ENCODE measurements at places on chromosomes 6 and 20.

GRCh38 chr20:43590036-43590391 is 723 bp upstream of the IFT52 start:
- DNase-seq = no peak

DNA sequence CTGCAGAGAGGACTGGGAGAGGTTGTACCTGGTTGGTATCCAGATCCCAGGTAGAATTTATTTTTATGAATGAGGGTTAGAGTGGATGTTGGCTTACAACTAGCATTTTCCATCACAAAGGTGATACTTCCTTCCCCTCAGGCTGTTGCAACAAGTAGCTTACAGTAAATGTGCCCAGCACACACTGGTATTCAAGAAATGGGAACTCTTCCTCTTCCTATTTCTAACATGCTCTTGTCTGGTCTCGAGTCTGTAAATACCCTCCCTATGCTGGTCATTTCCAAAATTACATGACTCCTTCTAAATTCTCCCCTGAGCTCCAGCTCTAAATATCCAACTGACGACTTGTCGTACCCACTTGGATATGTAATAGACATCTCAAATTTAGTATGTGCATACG is 90.1 kb upstream of the FOXC1 start:
- DNase-seq = no peak

DNA sequence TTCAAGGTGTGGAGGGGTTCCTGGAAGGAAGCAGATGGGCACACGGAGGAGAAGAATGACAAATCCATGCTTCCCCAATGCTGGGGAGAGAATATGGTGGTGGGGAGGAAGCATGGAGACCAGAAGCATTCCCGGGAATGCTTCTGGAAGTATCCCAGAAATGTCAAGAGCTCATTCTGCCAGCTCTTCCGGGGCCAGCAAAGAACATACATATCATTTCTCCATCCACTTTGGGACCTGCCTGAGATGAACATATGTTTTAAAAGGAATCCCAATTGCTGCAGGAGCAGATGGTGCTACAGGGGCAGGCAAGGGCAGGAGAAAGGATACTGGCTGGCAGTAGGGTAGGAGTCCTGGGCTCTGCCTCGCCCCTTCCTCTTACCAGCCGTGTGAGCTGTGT is 37.9 kb upstream of the CCDC167 start:
- peak; percentile 88 for DNase-seq

GRCh38 chr6:112717856-112718255 is 370.7 kb downstream of the RFPL4B start:
- no peak for DNase-seq

GRCh38 chr6:109446541-109446940 is 6.0 kb downstream of the SMPD2 start:
- DNase-seq = no peak

GRCh38 chr20:59977086-59977485 is 18.9 kb downstream of the CDH26 start:
- no peak for DNase-seq

- DNase-seq = no peak
Measured at GRCh38 chr6:46751658-46752057, 4.9 kb downstream of the ANKRD66 start.

DNA sequence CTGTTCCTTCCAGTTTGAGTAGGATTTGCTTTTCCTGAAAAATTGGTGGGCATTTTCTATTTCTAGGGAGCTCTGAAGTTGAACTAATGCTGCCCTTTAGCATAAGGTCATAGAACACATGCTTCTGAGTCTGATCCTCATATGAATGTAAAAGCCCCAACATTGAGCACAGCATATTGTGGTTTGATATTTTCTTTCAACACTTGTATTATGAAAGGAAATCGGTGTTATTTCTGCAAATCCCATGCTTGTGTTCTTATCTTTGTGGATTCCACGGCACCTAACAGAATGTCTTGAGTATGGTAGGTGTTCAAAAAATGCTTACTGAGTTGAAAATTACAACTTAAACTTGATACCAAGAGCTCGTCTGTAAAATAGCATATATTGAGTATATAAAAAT is 85.8 kb downstream of the TRMT11 start:
- no peak for DNase-seq

- DNase-seq = no peak
Measured at GRCh38 chr20:47118206-47118605, 223.6 kb downstream of the EYA2 start.

- no peak for DNase-seq
Measured at GRCh38 chr20:25685276-25686080, 11.2 kb downstream of the ZNF337 start.

GRCh38 chr20:50464725-50465650 is 45.2 kb upstream of the PTPN1 start:
- no peak for DNase-seq

GRCh38 chr20:36925234-36925633 is 26.3 kb downstream of the SAMHD1 start:
- no peak for DNase-seq

GRCh38 chr6:89834884-89835792 is 5.5 kb downstream of the CASP8AP2 start:
- no peak for DNase-seq

DNA sequence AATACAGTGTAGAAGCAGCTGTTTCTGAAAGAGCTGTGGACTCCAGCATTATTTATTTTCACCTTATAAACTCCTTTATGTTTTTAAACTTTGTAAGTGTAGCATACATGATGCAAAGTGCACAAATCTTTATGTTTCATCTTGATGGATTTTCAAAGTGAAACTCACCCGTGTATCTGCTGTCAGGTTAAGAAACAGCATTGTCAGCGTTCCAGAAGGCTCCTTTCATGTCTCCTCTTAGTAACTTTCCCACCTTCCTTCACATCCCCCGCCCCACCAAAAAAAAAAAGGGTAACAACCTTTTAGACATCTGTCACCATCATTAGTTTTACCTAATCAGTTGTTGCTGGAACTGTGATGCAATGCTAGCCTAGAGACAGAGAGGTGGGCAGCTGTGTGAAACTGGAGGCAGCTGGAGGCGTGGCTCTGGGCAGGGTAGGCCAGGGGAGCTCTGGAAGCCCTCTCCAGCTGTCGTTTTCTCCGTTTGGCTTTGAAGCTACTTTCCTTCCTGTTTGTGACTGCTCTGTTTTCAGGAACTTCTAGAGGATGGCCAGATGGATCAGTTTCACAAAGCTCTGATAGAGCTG is 7.2 kb downstream of the ACTR5 start:
- peak; percentile 97 for DNase-seq

DNA sequence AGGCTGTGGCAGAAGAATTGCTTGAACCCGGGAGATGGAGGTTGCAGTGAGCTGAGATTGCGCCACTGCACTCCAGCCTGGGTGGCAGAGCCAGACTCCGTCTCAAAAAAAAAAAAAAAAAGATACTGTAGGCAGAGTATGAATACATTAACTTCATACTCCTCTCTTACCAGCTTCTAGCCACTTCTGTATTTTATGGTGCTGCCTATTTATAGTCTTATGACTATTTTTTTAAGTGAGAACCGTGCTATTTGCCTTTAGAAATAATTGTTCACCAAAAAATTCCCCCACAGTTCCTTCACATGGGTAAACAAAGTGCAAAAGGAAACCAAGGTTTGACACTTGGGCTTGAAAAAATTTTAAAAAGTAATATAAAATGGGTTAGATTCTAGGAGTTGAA is 1.5 kb upstream of the SNRNP48 start:
- no peak for DNase-seq

DNA sequence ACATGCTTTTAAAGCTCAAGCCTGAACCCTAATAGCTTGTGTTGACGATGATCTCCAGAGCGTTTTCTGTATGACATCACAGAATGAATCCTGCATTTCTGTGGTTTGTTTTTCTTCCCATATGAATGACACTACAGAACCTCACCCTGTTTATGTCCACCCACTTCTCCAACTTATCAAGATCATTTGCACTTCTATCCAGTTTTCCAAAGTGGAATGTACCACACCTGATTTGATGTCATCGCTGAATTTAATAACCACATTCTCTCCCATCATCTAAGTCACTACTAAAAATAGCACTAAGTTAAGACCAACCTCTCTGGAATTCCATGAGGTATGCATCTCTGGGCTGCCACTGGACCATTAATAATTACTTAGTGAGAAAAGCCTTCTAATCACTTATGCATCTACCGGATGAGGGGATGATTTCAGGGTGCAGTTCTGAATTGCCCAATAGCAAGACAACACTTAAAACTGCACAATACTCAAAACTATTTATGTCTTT is 33.3 kb upstream of the CITED2 start:
- DNase-seq = no peak

DNA sequence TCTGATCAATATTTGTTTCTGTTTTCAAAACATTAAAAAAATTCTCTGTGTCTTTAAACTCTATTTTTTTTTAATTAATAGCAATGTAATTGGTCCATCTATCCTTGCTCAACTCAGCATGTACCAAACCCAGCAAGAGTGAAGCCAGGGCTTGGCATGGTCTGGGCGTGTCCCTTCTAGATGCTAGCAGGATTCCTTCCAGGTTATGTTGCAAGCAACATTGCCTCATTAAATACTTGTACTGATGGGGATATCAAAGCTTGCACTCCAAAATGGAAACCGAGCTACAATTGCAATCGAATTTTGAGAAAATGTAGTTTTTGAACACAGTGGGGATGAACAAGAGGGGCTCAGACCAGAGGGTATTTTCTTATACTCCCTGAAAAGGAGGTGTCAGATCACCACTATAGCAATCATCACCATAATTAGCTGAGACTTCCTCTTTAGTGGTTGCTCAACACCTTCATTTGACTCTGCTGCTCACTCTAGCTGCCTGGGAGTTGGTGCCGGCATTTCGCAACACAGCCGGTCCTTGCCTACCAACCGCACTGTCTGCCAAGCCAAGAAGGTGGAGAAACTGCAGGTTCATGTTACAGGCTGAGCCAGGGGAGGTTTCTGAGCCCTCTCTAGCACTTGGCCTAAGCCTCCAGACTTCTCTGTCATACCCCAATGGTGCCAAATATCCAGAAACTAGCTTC is 67.8 kb upstream of the RALGAPA2 start:
- DNase-seq = peak; percentile 83

- no peak for DNase-seq
Measured at GRCh38 chr6:25006565-25007001, 70.8 kb upstream of the RIPOR2 start.

GRCh38 chr6:47245745-47246371 is 63.8 kb downstream of the TNFRSF21 start:
- DNase-seq = no peak

GRCh38 chr6:44078827-44079671 is 48.2 kb downstream of the MRPL14 start:
- no peak for DNase-seq

GRCh38 chr6:81806793-81807565 is 54.5 kb upstream of the TENT5A start:
- no peak for DNase-seq

DNA sequence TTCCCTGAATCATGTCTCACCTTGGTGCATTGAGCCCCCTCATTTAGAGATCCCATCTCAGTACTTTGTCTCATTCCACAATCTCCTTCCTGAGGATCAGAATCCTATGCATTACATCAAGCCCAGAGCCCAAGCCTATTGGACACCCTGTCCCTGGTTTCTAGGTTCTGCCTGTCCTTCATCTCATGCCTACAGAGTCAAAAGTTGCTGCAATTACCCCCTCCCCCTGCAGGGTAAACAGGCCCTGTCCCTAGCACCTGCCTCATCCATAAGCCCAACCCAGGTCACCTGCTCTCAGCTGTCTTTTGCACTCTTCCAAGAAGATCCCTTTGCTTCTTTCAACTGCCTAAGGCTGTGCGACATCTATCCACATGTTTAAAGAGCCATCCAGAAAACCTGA is 93.9 kb downstream of the SPTLC3 start:
- no peak for DNase-seq

DNA sequence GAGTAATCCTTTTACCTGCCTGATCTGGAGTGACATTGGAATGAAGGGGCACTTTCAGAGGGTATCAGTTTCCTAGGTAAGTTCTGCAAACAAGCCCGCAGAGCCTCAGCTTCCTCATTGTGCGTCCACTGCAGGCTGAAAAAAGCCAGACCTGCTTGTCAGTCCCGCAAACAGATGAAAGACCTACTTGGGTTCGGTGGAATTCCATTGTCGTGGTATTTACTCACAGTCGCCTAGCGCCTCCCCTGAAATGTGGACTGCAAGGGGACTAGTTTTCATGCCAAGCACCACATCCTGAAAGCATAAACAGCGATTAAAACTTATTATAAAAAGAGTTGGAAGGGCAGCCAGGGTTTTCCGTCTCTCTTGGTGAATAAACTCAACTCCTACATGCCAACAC is 121.5 kb downstream of the PAX1 start:
- DNase-seq = no peak

DNA sequence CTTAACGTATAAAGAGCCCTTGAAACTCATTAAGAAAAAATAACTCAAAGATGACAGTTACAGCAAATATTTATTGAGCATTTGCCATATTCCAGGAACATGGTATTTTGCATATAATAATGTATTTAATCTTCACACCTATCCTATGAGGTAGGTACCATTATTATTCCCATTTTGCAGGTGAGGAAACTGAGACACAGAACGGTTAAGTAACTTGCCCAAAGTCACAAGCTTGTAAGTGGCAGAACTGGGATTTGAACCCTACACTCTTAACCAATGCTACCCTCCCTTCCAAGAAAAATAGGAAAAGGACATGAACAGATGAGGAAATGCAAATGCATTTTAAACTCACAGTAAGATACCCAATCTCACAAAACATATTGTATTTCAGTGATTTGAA is 5.3 kb upstream of the UBE2V1 start:
- DNase-seq = no peak

DNA sequence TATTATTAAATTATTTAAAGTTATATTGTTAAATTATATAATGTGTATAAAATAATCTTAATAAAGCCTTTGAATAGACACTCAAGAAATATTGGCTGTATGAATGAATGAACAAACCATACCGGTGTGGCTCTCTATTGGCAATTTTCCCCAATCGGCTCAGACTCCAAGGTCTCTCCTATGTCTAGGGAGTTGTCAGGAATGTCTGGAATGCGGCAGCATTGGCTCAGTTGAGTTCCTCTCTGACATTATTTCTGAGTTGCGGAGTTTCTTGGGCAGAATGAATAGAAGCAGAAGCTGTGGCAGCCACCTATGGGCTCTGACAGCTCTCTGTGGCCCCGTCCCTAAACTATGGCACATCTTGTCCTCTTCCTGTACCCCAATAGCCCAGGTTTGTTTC is 111.0 kb downstream of the SOBP start:
- DNase-seq = no peak

GRCh38 chr20:48717680-48718223 is 110.0 kb downstream of the PREX1 start:
- DNase-seq = no peak

DNA sequence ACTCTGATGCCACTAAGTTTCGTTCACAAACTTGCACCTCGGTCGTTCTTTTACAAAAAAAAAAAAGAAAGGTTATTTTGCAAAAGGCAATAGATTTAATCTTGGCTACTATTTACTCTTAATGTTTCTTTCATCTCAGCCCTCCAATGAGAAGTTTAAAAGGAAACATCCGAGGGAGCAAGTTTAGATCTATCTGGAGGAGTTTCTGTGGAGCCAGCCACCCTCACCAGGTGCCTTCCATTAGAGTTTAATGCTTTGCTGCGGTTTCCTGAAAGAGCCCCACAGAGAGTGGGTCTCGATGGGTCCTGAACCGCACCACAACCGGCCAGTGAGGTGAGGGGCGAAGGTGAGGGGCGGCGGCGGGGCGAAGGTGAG is 632 bp downstream of the PRKN start:
- no peak for DNase-seq

- peak; percentile 72 for DNase-seq
Measured at GRCh38 chr6:6556738-6557503, 31.6 kb upstream of the LY86 start.

- DNase-seq = peak; percentile 25
Measured at GRCh38 chr20:40980106-40980827, 48.4 kb upstream of the TOP1 start.

- DNase-seq = no peak
Measured at GRCh38 chr6:157991067-157991432, 9.4 kb downstream of the SYNJ2 start.

GRCh38 chr6:151075005-151075404 is 164.8 kb upstream of the AKAP12 start:
- no peak for DNase-seq

Data from NCI-H2171 treated with DMSO at 0.1 percent for 48 hours (cell line).